ENCODE measurements at places on chromosomes 5 and 9.

DNA sequence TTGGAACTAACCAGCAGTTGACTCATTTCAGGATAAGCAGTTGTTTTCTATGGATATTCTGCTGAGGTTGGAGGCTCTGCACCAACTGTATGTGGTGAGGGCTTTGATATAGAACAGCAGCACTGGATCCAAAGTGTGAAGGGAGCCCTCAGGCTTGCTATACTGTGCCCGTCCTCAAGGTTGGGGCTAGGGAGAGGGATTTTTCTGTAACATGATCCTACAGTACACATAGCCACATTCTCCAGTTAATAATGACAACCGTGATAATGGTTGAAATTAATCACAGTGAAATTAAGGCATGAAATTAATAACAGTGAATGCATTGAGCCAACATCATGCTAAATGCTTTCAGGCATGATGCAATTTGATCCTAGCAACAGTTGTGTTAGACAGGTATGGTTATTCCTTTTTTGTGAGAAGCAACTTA, 36.7 kb downstream of the ARHGAP26 start:
- DNase-seq = no peak

- no peak for DNase-seq
Measured at GRCh38 chr9:136762915-136763648, 1.2 kb downstream of the LCN15 start.

DNA sequence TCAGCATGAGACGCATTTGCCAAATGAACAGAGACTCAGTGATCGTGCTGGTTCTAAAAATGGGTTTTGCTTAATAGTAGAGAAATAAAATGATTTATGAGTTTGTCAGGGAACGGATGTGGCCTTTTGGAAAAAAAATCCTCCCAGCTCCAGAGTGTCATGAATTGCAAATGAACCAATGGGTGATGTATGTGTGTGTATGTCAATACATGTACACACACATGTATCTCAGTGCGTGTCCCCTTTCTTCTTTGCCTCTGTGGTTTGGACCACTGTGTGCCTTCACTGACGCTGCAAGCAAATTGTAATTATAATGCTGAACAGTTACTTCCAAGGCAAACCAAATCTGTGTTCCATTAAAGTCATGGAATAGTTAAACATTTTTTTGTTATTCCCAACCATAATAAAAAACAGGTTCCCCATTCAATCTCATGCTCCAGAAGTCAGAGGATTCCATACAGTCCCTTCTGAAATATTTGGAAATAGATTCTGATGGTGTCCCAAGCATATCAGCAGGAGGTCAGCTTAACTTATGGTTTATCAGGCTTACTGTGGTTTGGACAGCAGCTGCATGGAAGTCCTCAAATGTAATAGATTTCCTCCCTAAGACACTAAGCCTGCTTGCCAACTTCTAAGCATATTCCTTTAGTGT, 630.5 kb downstream of the ACTL7B start:
- no peak for DNase-seq

GRCh38 chr5:180334751-180335613, 18.2 kb downstream of the GFPT2 start:
- DNase-seq = no peak

- DNase-seq = no peak
Measured at GRCh38 chr9:77935974-77936373, 95.6 kb downstream of the GNAQ start.

DNA sequence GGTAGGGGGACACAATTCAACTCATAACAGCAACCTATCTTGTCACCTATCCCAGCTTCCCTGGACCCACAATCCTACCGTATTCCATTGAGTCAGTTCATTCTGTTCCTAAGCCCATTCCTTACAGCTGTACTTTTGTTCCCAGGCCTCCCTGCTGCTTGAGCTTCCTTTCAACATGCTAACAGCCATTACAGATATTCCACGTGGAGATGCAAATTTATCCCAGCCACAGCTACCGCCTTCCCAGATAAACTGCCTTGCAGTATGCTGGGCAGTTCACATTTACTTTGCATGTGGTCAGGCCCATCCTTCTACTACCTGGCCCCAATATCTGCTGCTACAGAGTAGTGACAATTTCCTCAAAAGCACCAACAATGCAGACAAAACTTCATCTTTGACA, 23.0 kb downstream of the RIGI start:
- no peak for DNase-seq

DNA sequence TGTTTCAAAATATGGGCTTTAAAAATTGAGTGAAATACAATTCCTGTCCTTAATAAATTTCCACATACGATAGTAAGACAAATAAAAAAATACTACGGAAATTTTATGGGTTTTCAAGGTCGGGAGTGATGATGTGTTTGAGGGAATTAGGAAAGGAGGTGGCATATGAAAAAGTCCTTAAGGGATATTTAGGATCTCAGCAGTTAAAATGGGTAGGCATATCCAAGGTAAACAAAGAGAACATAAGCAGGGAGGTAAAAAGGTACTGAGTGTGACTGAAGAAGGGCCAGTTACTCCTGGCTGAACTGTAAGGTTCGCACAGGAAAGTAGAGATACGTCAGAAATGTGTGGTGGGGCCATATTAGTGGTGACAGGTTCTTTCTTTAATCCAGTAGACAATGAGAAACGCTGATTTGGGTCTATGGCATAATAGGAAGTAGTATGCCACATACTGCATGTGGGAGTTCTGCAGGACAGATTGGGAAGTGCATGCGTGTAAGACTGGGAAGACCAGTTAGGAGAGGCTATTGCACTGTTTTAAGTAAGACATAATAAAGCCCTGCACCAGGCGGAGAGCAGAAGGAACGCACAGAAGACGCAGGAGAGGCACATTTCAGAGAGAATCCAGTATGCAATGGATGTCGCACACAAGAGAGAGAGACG, 937 bp upstream of the HMGCR start:
- DNase-seq = peak; percentile 38

GRCh38 chr5:176772271-176773210, 37.8 kb upstream of the UNC5A start:
- DNase-seq = no peak

DNA sequence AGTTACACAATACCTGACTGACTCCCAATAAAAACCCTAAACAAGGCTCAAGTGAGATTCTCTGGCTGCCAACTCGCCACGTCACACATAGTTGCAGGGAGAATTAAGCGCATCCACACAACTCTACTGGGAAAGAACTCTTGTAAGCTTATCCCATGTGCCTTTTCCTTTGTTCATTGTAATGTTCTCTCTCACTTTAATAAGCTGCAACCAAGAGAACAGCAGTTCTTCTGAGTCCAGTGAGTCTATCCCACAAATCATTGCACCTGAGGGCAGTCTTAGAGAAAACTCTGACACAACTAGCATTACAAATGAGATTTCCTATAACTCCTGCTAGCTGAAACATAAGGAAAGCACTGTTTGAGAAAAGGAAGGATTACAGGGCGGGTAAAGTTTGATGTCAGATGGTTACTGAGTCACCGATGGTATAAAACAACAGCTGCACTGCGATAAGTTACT, 27.4 kb downstream of the CENPK start:
- no peak for DNase-seq

GRCh38 chr5:103927739-103928138, 365.1 kb upstream of the NUDT12 start:
- no peak for DNase-seq

DNA sequence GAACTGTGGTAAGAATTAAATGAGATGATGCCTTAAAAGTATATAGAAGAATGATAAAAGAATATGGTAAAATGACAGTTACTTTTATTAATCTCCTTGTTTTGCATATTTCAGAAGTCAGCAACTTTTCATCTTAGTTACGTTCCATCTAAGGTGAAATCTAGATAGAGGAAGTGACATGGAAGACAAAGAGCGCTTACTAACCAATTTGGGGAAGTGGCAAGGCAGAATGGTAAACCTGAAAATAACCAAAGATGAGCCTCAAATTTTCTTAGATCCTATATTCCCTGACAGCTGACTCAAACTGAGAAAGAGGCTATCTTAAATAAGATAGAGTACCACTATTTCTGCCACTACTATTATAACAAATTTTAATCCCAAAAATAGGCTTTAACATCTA, 52.5 kb downstream of the FGF10 start:
- no peak for DNase-seq

GRCh38 chr5:78501411-78502352, 141.3 kb downstream of the SCAMP1 start:
- DNase-seq = no peak

GRCh38 chr5:78574131-78574673, 74.4 kb downstream of the LHFPL2 start:
- no peak for DNase-seq

GRCh38 chr5:169148138-169148740, 152.7 kb downstream of the SLIT3 start:
- DNase-seq = no peak

DNA sequence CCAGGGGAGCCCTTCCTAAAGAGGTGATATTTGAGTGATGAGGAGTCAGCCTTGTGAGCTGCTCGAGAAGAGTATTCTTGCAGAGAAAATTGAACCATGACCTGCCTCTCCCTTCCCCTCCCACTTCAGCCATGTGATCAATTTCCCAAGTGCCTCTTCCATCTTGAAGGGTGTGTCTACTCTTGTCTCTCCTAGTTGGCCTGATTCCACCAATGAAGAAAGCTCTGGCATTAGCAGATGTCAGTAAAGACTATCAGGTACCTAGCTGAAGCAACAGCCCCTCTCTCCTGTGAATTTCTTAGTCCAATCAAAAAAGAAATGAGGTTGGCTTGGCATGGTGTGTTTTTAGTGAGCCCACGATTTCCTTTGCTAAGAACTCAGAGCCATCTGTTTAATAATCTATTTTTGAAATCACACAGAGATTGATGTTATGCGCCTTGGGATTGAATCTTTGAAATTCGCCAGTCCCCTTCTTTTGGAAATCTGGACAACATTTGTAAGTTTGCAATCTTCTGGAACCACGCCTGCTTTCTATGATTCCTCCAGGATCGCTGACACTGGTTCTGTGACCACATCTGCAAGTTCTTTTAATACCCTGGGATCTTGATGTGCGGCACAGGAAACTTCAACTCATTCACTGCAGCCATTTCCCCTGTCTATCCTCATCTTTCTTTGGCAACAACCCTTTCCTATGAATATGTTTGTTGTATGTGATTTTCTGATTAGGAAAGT, 404.6 kb downstream of the DMRT2 start:
- no peak for DNase-seq

GRCh38 chr9:37035648-37036370, 1.7 kb upstream of the PAX5 start:
- no peak for DNase-seq

DNA sequence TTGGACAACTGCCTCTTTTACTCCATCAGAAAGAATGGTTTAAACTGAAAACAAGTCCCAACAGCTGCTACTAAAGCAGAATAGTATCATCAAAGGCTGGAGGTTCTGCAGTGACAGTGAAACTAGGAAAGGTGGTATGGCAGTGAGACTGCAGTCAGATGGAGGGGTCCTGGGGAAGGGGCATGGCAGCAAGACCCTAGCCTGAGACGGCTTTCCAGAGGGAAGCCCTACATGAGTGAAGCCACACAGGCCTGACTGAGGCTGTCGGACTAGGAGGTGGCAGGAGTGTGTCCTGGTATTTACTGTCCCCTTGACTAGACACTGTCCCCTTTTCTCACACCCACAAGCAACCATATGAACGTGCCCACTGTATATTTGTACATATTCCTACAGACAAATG, 40.4 kb upstream of the IPPK start:
- DNase-seq = no peak
